Activated B cell treated with CpG ODN at 0.5 μM for 24 hours (primary cell): ENCODE measurements at places on chromosomes 7 and 10.

DNA sequence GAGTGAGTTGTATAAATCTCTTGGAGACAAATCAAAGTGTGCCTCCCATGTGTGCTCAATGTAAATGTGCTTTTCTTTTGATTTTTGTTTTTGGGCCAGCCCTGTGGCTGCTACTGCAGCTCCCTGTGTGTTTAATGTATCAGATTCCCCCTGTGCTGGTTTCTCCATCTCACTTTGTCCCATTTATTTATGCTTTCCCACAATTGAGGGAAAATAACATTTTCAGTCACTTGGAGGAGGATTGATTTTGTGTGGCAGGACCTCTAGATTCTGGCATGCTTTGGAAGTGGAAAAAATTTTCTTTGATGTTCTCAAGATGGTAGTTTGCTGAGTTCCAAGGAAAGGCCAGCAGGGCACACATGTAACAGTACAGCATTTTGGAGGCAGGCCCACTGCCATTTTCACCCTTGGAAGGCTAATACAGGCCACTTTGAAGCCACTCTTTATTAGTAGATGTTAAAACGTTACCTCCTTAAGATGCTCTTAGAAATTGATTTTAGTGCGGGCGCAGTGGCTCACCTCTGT lies 323.6 kb downstream of the BICC1 start:
- DNase-seq, result no peak

DNA sequence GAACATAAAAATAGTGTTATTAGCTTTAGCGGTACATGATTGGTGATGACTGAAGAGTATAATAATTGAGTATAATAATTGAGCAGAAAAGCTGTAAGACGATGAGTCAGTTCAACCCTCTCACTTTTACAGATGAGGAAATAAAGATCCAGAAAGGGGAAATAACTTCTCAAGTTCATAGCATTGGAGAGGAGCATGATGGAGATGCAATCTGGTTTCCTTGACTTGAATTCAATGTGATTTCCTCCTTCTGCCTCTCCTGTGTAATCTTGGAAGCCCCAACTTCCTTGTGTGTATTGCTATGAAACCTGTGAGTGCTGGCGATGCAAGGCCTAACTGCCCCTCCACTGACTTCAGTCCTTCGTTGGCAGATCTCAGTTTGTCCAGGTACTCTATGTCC lies 265.1 kb downstream of the LRMDA start:
- no peak for DNase-seq

GRCh38 chr7:129746857-129747529 lies 135.5 kb downstream of the NRF1 start:
- no peak for DNase-seq

DNA sequence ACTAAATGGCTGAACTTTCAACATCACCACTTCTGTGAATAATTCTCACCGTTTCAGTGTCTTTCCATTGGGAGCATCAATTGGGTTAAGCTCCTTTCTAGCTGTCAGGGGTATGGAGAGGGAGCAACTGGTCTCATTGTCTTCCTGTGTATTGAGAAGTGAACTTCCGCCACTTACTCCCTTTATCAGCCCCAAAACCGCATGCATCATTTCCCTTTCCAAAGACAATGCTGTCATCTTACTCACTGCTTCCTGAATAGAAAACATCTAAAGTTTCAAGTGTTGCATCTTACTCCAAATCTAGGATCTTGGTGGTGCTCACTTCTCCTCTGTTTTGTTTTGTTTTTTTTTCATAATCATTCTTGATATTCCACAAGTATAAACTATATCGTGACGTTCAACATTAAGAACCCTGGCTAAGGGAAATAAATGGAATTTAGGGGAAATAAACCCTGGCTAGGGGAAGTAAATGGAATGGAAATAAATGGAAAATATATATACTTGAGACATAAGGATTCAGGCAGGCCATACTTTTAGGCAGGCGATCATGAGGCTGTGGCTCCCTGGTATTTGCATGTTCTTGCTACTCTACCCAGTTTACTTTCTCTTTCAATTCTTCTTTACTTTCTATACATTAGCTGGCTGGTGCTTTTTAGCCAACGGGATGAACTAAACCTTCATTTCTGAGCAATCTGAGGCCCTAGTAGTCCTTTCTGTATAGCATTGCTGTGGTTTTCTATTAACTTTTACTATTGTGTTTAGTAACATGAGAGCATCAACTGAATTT lies 371.9 kb downstream of the BMPER start:
- DNase-seq, result no peak

- no peak for DNase-seq
These were observed 39.0 kb downstream of the C10orf120 start for GRCh38 chr10:122660696-122661095.
